ENCODE measurements at places on chromosomes 1 and 21. TPM values are rescaled to one million over a fixed set of nuclear protein-coding genes. Genes with fewer than 3 reads are reported as not detected.

The TMEM82 gene
- total RNA-seq, result not detected

The NUCKS1 gene
- total RNA-seq, result 117 TPM

The CSF3R gene
- total RNA-seq, result 192 TPM

The LRRC38 gene
- total RNA-seq, result not detected

The FCAMR gene
- total RNA-seq, result 7.3 TPM

The FAM72C gene
- total RNA-seq, result 0.13 TPM

The C1QC gene
- 358 TPM for total RNA-seq

The LSM10 gene
- total RNA-seq, result 19.1 TPM

The WLS gene
- 33.5 TPM for total RNA-seq

The EFCAB7 gene
- 4.0 TPM for total RNA-seq

The C1orf74 gene
- 0.89 TPM for total RNA-seq

The SH3BGR gene
- total RNA-seq, result 4.8 TPM

The BTBD8 gene
- 0.76 TPM for total RNA-seq

The TPTE gene
- not detected for total RNA-seq

The RXRG gene
- total RNA-seq, result 6.1 TPM

DNA sequence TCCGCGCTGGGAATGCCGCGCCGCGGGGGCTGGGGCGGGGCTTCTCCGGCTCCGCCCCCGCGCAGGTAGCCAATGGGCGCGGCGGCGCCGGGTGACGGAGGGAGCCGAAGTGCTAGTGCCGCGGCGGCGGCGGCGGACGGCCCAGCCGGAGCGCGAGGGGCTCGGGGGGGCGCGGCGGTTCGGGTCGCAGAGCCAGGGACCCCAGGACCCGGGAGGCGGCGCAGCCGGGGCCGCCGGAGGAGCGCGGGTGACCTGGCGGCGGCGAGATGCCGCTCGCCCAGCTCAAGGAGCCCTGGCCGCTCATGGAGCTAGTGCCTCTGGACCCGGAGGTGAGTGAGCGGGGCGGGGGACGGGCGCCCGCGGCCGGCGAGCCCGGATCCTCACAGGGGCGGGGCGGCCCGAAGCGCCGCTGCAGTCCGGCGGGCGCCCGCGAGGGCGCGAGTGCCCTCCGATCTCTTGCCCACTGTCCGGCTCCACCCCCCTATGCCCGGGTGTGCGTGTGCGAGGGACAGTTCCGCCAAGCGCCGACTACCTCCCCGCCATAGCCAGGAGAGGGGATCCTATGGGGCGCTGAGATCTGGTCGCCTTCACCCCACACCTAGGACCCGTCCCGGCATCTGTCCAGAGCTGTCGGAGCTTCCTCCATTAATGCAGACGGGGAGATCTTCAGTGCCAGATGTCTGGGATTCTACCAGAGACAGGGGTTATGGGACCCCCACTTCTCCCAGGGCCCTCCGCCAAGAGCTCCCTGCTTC, at the start of gene RPS6KA1:
RPS6KA1 (plus strand) TSS at position 107 of the 755 bp plus-strand sequence; CDS start at position 267, 160 bp downstream.
- peak within 1 kb of the TSS; percentile 46 for H3K4me3 ChIP-seq
- peak; percentile 95 for DNase-seq
- peaks cover 62% of the 10 kb centered on the region for H3K4me1 ChIP-seq
- H3K36me3 ChIP-seq, result no peaks in the 10 kb centered on the region

DNA sequence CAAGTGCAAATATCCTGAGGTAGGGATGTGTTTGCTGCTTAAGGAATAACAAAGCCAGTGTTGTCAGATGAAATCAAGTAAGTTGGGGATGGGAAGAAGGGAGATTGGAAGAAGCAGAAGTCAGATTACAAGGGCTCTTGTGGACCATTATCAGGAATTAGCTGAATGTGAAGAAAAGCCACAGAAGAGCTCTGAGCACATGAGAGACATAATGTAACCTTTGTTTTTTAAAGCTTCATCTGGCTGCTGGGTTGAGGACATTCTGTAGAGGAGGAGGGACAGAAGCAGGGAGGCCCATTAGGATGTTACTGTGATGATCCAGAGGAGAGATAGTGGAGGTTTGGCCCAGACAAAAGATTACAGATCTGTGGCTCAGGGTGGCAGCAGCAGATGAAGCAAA, 111.7 kb downstream of the DUSP10 start:
- H3K36me3 ChIP-seq, result no peaks in the 10 kb centered on the region
- H3K4me3 ChIP-seq, result no peak overlapping the region
- H3K4me1 ChIP-seq, result no peaks in the 10 kb centered on the region
- no peak overlapping the region for H3K27ac ChIP-seq

DNA sequence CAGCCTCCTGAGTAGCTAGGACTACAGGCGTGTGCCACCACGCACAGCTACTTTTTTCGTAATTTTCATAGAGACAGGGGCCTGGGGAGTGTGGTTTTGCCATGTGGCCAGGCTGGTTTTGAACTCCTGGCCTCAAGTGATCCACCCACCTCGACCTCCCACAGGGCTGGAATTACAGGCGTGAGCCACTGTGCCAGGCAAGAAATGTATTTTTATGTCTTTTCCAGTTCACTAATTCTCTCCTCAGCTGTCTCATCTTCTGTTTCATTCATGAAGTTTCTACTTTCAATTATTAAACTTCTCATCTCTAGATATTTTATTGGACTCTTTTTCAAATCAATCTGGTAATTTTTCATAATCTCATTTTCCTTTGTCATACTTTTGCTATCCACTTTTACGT, 72.1 kb upstream of the DISP3 start:
- no peaks in the 10 kb centered on the region for H3K4me1 ChIP-seq
- H3K27me3 ChIP-seq, result no peaks in the 10 kb centered on the region
- DNase-seq, result no peak
- no peaks in the 10 kb centered on the region for H3K36me3 ChIP-seq

- no peaks in the 10 kb centered on the region for H3K27me3 ChIP-seq
- no peaks in the 10 kb centered on the region for H3K4me1 ChIP-seq
- no peak overlapping the region for H3K27ac ChIP-seq
- DNase-seq, result no peak
- no peaks in the 10 kb centered on the region for H3K36me3 ChIP-seq
- no peak overlapping the region for H3K4me3 ChIP-seq
These were observed 34.3 kb upstream of the KCNA3 start for GRCh38 chr1:110708974-110709440.

DNA sequence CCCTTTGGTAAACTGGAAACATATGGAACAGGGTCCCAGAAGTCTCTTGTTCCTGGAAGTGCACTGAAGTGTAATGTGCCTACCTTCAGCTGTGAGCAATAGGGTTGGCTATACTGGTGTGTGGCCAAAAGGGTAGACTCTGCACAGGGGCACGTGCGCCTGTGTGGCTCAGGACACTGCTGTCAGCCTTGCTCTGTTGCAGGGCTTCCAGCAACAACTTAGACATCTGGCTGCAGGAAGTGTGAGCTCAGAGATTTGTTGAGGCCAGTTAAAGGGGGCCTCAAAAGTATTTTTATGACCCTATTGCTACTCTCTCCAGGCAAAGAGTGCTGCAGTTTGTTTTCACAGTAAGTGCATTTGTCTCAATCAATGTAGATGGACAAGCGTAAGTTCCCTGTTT, 7.5 kb downstream of the CTPS1 start:
- H3K4me3 ChIP-seq, result no peak overlapping the region
- H3K27ac ChIP-seq, result no peak overlapping the region
- no peak for DNase-seq

- H3K4me1 ChIP-seq, result peaks cover 12% of the 10 kb centered on the region
- H3K27ac ChIP-seq, result no peak overlapping the region
- H3K27me3 ChIP-seq, result peaks cover 2% of the 10 kb centered on the region
- DNase-seq, result no peak
- H3K36me3 ChIP-seq, result no peaks in the 10 kb centered on the region
These were observed 1.5 kb upstream of the ARHGEF10L start for GRCh38 chr1:17538010-17538409.

DNA sequence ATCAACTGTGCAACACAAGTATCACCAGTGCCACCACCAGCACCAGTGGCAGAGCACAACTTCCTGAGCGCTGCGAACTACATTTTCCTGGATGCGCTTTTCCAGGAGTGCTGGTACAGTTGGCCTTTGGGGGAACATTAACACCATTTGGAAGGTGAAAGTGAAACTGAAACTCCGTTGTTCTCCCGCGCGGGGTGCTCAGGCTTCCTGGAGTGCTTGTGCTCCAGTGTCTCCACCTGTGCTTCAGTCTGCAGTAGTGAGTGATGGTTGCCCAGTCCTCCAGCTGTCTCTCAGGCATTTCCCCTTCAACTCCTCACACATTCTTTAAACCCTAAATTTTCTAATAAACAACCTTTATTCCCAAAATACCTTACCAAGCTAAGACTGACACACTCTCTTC, 187.8 kb downstream of the LRRIQ3 start:
- no peak overlapping the region for H3K4me3 ChIP-seq
- no peaks in the 10 kb centered on the region for H3K4me1 ChIP-seq
- H3K36me3 ChIP-seq, result no peaks in the 10 kb centered on the region
- no peak for DNase-seq

GRCh38 chr1:198499588-198499987, 40.9 kb downstream of the ATP6V1G3 start:
- H3K27ac ChIP-seq, result no peak overlapping the region
- no peaks in the 10 kb centered on the region for H3K36me3 ChIP-seq
- no peaks in the 10 kb centered on the region for H3K4me1 ChIP-seq
- H3K4me3 ChIP-seq, result no peak overlapping the region
- DNase-seq, result no peak
- no peaks in the 10 kb centered on the region for H3K27me3 ChIP-seq

GRCh38 chr1:80367058-80367457, 1360.5 kb upstream of the ADGRL4 start:
- H3K27ac ChIP-seq, result no peak overlapping the region
- DNase-seq, result no peak

- H3K4me1 ChIP-seq, result no peaks in the 10 kb centered on the region
- no peak overlapping the region for H3K27ac ChIP-seq
- DNase-seq, result peak; percentile 31
- no peak overlapping the region for H3K4me3 ChIP-seq
These were observed 58.6 kb downstream of the CACNA1E start for GRCh38 chr1:181541947-181542346.

- peaks cover 14% of the 10 kb centered on the region for H3K4me1 ChIP-seq
- no peaks in the 10 kb centered on the region for H3K36me3 ChIP-seq
- H3K27ac ChIP-seq, result peak overlapping the region; percentile 71
- no peaks in the 10 kb centered on the region for H3K27me3 ChIP-seq
- no peak for DNase-seq
- H3K4me3 ChIP-seq, result no peak overlapping the region
These were observed 22.4 kb downstream of the PTAFR start for GRCh38 chr1:28154078-28154594.

GRCh38 chr21:39845571-39846130, 21.6 kb upstream of the PCP4 start:
- H3K27ac ChIP-seq, result no peak overlapping the region
- H3K4me3 ChIP-seq, result no peak overlapping the region
- H3K4me1 ChIP-seq, result no peaks in the 10 kb centered on the region
- no peak for DNase-seq
- no peaks in the 10 kb centered on the region for H3K36me3 ChIP-seq
- H3K27me3 ChIP-seq, result no peaks in the 10 kb centered on the region

GRCh38 chr1:245863566-245864184, 643.4 kb downstream of the SMYD3 start:
- H3K27me3 ChIP-seq, result no peaks in the 10 kb centered on the region
- no peaks in the 10 kb centered on the region for H3K36me3 ChIP-seq
- H3K27ac ChIP-seq, result no peak overlapping the region
- DNase-seq, result no peak

GRCh38 chr1:182329471-182329870, 62.1 kb downstream of the GLUL start:
- no peaks in the 10 kb centered on the region for H3K36me3 ChIP-seq
- DNase-seq, result no peak
- no peak overlapping the region for H3K4me3 ChIP-seq

DNA sequence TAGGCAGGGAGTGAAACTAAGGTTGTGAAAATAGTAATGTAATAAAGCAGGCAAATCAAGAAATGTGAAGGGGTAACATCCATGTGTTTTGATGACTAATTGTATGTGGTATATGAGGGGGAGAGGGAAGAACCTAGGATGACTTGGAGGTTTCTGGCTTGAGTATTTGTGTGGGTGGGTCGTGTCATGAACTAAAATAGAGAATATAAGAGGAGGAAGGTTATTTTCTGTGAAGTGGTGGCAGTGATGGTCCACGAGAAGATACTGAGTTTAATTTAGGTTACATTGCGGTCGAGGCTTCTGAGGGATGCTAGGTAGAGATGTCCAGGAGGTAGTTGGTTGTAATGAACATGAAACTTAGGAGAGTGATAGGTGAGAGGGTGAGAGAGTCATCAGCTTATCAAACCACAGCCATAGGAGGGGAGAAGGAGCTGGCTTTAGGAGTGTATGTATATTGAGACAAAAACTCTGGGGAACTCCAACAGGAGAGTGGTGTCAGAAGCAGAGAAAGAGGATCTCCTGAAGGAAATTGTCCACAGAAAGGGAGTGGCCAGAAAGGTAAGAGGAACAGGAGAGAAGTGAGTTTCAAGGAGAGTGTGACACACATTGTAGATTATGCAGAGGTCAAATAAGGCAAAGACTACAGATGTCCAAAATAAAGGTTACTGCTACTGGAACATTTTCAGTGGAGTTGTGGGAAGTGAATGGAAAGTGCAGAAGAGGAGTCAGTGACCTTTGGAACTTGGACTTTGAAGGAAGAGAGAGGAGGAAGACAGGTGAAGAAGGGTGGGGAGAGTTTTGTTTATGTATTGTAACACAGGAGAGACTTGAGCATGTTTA, 89.0 kb upstream of the MACF1 start:
- peak overlapping the region; percentile 45 for H3K27ac ChIP-seq
- H3K36me3 ChIP-seq, result no peaks in the 10 kb centered on the region
- H3K27me3 ChIP-seq, result no peaks in the 10 kb centered on the region
- no peak overlapping the region for H3K4me3 ChIP-seq

- H3K27me3 ChIP-seq, result no peaks in the 10 kb centered on the region
- DNase-seq, result no peak
- H3K27ac ChIP-seq, result no peak overlapping the region
- no peaks in the 10 kb centered on the region for H3K36me3 ChIP-seq
- no peaks in the 10 kb centered on the region for H3K4me1 ChIP-seq
These were observed 49.3 kb upstream of the SAMSN1 start for GRCh38 chr21:14595449-14595848.

DNA sequence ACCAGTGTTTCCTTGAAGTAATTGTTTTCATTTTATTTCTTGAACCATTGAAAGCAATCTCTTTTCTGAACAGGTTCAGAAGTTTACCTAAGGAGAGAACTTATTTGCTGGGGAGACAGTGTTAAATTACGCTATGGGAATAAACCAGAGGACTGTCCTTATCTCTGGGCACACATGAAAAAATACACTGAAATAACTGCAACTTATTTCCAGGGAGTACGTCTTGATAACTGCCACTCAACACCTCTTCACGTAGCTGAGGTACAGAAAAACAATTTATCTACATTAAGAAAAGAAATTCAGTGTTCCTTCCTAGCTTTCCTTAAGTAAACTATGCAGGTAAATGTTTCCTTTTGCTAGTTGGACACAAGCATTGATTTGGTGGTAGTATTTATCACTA, 27.4 kb downstream of the AGL start:
- H3K36me3 ChIP-seq, result peaks cover 3% of the 10 kb centered on the region
- H3K4me1 ChIP-seq, result no peaks in the 10 kb centered on the region
- no peak overlapping the region for H3K27ac ChIP-seq
- no peak for DNase-seq
- no peaks in the 10 kb centered on the region for H3K27me3 ChIP-seq

DNA sequence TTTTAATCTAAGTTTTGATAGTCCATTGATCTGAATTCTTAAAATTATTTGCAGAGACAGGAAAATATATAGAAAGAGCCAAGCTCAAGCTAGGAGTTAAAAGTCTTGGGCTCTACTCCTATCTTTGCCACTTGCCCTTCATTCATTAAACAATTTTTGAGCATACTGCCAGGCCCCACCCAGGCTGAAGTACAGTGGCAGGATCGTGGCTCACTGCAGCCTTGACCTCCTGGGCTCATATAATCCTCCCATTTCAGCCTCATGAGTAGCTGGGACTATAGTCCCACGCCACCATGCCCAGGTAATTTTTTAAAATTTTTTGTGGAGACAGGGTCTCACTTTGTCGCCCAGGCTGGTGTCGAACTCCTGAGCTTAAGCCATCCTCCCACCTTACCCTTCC, 8.2 kb downstream of the TRMT13 start:
- H3K27ac ChIP-seq, result no peak overlapping the region
- no peaks in the 10 kb centered on the region for H3K4me1 ChIP-seq
- no peak overlapping the region for H3K4me3 ChIP-seq
- H3K36me3 ChIP-seq, result peaks cover 65% of the 10 kb centered on the region
- no peak for DNase-seq
